Liver (tissue), 10 donors: ENCODE measurements at places on chromosomes 11 and 22. TPM values are rescaled to one million over a fixed set of nuclear protein-coding genes. Genes with fewer than 3 reads are reported as not detected.
A peak's percentile ranks its signal among the peaks of the same experiment; 100 is the strongest.

- no peaks in the 10 kb centered on the region for H3K27me3 ChIP-seq
- peak within 1 kb of the TSS; percentile 97 for H3K4me3 ChIP-seq
- peak within 1 kb of the TSS; percentile 95 for H3K27ac ChIP-seq
Measured at GRCh38 chr22:46267431-46268279, at the start of gene TTC38. Gene TTC38 (plus strand): TSS chr22:46268008. CDS start chr22:46268040, 32 bp downstream.

DNA sequence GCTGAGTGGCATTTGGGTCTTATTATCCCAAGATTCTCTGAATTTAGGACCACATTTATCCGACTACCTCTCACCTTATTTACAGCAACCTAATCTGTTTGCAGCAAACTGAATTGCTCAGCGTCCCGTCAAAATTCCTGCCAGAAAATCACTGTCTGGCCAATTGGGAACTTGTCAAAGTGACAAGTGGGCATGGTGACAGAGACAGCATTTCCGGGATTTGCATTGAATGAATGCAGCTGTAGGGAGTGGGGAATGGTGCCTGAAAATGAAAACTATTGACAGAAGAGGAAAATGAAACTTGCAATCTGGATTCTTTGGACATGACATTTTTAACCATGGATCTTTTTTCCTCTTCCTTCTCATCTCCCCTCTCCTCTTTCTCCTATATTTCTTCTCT lies 113.8 kb downstream of the NELL1 start:
- H3K36me3 ChIP-seq = no peaks in the 10 kb centered on the region
- H3K27me3 ChIP-seq = no peaks in the 10 kb centered on the region
- DNase-seq = no peak
- H3K4me3 ChIP-seq = no peak overlapping the region

DNA sequence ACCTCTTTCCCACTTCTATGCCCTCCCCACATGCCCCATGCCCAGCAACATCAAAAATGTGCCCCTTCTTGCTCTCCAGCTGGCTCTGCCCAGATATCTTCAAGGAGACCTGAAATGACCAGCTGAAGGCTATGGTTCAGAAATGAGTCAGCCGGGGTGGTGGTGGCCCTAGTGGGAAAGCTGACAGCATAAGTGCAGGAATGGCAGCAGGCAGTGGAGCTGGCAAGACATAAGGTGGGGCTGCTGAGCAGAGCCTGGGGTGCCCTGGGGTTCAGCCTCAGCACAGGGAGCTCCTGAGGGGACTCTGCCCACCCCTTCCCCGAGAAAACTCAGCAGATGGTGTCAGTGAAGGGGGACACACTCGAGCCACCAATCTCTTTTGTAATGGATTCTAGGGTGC lies 593.4 kb downstream of the BUD13 start:
- no peak overlapping the region for H3K27ac ChIP-seq
- no peaks in the 10 kb centered on the region for H3K4me1 ChIP-seq
- DNase-seq = no peak
- H3K4me3 ChIP-seq = no peak overlapping the region
- no peaks in the 10 kb centered on the region for H3K36me3 ChIP-seq

GRCh38 chr11:95989076-95989605 lies 65.2 kb upstream of the MTMR2 start:
- H3K36me3 ChIP-seq = no peaks in the 10 kb centered on the region
- no peaks in the 10 kb centered on the region for H3K4me1 ChIP-seq
- no peaks in the 10 kb centered on the region for H3K27me3 ChIP-seq
- DNase-seq = no peak
- H3K4me3 ChIP-seq = no peak overlapping the region

GRCh38 chr11:122359081-122359571 lies 243.1 kb upstream of the BLID start:
- H3K4me1 ChIP-seq = no peaks in the 10 kb centered on the region
- no peak for DNase-seq
- no peaks in the 10 kb centered on the region for H3K36me3 ChIP-seq
- H3K27me3 ChIP-seq = no peaks in the 10 kb centered on the region

GRCh38 chr11:78651923-78652842 lies 77.5 kb upstream of the NARS2 start:
- no peaks in the 10 kb centered on the region for H3K36me3 ChIP-seq
- no peaks in the 10 kb centered on the region for H3K27me3 ChIP-seq
- peak; percentile 12 for DNase-seq
- H3K27ac ChIP-seq = no peak overlapping the region
- H3K4me3 ChIP-seq = no peak overlapping the region

DNA sequence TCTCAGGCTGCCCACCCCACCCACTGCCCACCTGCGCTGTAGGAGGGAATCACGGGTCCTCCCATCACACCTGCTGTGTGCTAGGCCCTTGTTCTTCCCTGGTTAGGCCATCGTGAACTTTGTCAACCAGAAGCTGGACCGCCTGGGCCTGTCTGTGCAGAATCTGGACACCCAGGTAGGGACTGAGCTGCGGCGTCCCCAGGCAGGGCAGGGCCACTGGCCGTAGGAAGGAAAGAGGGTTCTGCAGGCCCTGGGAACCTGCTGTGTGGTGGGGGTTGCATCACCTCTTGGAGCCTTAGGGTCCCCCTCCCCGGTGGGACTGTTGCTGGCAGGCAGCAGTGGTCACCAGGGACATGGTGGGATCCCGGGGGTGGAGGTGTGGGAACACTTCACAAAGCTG lies 15.5 kb downstream of the PARVG start:
- H3K27me3 ChIP-seq = no peaks in the 10 kb centered on the region
- H3K36me3 ChIP-seq = no peaks in the 10 kb centered on the region
- no peaks in the 10 kb centered on the region for H3K4me1 ChIP-seq
- no peak for DNase-seq
- H3K27ac ChIP-seq = no peak overlapping the region

GRCh38 chr11:8360086-8360828 lies 96.6 kb upstream of the LMO1 start:
- H3K27ac ChIP-seq = no peak overlapping the region
- DNase-seq = no peak
- H3K4me1 ChIP-seq = no peaks in the 10 kb centered on the region
- H3K36me3 ChIP-seq = no peaks in the 10 kb centered on the region
- H3K4me3 ChIP-seq = no peak overlapping the region
- no peaks in the 10 kb centered on the region for H3K27me3 ChIP-seq

DNA sequence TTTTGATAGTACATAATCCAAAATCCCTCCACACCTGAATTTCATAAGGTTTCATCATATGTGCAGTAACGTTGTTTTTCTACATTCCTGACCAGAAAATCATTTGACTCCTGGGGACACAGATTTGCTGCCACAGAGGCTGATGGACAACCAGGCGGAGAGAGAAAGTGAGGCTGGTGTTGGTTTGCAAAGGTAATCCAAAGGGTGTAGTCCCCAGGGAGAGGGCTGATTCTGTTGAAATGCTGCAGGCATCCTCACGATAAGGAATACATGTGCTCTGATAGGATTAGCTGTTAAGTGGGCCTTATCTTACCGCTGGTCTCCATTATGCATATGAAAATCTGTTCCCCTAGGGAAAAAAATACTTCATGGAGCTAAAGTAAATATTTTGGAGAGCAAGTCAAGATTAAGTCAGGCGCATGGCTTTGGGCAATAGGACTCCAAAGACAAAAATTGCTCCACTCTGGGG lies 8.1 kb downstream of the APOL6 start:
- no peak for DNase-seq
- no peak overlapping the region for H3K4me3 ChIP-seq
- no peak overlapping the region for H3K27ac ChIP-seq
- peaks cover 43% of the 10 kb centered on the region for H3K36me3 ChIP-seq
- H3K27me3 ChIP-seq = no peaks in the 10 kb centered on the region

DNA sequence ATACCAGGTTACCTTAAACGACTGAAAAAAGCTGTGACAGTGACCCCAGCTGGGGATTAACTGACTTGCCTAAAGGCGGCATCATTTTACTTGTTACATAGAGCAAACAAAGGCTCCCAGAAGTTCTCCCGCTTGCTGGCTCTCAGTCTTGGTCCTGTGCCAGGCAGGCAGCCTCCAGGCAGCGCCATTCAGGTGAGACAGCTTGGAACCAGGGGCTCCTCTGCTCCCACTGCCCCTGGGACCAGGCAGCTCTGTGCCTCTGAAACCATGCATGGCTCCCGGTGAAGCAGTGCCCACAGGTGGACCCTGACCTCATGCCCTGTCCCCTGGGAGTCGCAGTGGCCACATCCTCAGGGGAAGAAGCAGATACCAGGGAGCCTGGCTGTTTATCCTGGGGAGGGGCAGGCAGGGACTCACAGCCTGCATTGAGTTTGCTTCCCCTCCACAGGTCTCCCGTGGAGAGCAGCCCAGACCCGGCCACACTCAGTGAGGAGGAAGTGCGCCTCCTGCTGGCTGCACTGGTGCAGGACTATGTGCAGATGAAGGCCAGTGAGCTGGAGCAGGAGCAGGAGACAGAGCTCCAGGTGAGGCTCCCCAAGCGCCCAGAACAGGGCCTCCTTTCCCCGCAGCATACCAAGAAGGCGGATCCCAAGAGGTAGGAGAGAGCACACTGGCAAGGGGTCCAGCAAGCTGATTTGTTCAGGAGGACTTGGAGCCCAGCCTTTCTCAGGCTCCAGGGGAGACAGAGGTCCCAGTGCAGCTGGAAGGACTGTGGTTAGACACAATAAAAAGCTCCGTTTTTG lies 15.6 kb upstream of the CYP2R1 start:
- no peak overlapping the region for H3K27ac ChIP-seq
- H3K36me3 ChIP-seq = no peaks in the 10 kb centered on the region
- peaks cover 3% of the 10 kb centered on the region for H3K4me1 ChIP-seq
- DNase-seq = peak; percentile 86
- H3K4me3 ChIP-seq = no peak overlapping the region
- no peaks in the 10 kb centered on the region for H3K27me3 ChIP-seq

- no peaks in the 10 kb centered on the region for H3K27me3 ChIP-seq
- H3K4me3 ChIP-seq = peak overlapping the region; percentile 20
- no peak for DNase-seq
- H3K27ac ChIP-seq = peak overlapping the region; percentile 49
- peaks cover 7% of the 10 kb centered on the region for H3K4me1 ChIP-seq
Measured at GRCh38 chr11:64619811-64620380, 28.9 kb downstream of the SLC22A12 start.

- no peaks in the 10 kb centered on the region for H3K27me3 ChIP-seq
- no peak for DNase-seq
- H3K36me3 ChIP-seq = no peaks in the 10 kb centered on the region
- H3K27ac ChIP-seq = no peak overlapping the region
Measured at GRCh38 chr11:27203077-27203647, 159.9 kb downstream of the CCDC34 start.

DNA sequence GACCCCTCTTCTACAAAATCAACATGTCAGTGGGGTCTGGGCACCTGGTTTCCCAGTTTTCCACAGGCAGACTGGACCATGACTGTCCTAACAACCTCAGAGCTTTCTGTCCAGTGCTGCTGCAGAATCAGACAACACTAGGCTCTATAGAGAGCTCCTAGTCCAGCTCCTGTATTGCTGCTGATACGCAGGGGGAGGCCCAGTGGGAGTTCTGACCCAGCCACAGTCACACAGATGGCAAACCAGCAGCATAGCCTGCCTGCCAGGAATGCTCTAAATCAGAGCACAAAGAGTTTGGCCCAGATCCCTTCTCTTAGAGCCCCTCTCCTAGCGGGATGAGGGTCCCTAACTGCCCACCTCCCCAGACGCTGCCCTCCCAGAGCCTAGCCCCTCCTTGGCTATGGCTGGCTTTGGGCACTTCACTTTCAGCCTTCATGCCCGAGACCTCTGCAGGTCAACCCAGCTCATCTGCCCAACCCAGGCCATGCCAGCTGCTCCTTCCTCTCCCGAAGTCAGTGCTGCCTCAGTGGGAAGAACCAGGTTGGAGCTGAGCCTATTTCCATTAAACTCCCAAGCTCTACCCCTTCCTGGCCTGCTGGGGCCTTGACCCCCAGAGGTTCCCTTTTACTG lies 15.8 kb upstream of the SLCO2B1 start:
- H3K27ac ChIP-seq = no peak overlapping the region
- no peaks in the 10 kb centered on the region for H3K27me3 ChIP-seq
- H3K36me3 ChIP-seq = no peaks in the 10 kb centered on the region
- no peaks in the 10 kb centered on the region for H3K4me1 ChIP-seq

DNA sequence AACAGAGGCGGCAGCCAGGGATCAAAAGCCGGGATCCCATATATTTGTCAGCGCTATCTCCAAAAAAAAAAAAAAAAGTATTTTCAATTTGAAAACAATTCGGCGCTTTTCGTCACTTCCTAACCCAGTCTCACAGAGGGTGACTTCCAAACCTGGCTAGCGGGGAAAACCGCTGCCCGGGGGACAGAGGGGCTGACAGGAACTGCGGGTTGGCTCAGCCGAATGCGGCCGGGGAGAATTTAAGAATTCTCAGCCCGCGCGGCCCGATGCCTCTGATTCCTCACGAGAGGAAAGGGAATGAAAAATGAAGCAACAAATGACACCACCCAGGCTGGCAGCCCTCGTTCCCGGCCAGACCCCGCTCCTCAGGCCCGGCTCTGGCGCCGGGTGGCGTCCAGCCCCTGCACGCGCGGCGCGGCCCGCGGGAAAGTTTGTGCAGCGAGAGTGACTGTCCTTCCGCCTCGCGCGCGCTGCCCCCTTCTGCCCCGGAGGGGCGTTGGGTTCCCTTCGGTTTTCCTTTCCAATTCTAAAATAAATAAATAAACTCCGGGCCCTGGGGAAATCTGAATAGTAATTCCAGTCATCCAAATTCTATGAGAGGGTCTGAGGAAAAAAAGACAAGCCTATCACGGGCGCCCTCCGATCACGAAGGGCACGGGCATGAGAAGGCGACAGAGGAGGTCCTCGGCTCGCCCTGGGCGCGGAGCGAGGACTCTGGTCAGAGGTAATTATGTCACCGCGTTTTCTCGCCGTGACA lies 4.8 kb upstream of the PAX6 start:
- H3K36me3 ChIP-seq = no peaks in the 10 kb centered on the region
- peaks cover 27% of the 10 kb centered on the region for H3K27me3 ChIP-seq
- H3K4me1 ChIP-seq = peaks cover 31% of the 10 kb centered on the region
- no peak overlapping the region for H3K27ac ChIP-seq
- no peak overlapping the region for H3K4me3 ChIP-seq

DNA sequence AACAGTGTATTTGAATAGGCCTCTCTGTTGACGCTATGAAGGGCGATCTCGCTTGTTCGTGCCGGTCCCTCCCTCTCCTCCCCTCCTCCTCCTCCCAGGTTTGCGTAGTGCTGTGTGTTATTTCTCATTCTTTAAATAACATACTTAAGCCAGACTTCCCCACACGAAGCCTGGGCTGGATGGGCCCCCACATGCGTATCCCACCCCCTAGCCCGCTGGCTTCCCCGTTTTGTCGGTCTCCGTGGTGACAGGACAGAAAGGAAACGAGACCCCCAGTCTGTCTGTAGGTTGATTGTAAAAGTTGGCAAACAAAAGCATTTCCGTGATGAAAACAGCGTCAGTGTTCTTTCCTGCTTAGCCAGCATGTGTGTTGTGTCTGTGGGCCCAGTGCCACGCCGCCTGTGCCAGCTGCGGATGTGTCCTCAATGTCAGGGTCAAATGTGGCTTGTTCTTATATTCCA lies 27.3 kb downstream of the FAM118A start:
- no peak overlapping the region for H3K4me3 ChIP-seq
- H3K36me3 ChIP-seq = peaks cover 5% of the 10 kb centered on the region
- no peaks in the 10 kb centered on the region for H3K27me3 ChIP-seq
- DNase-seq = no peak
- H3K27ac ChIP-seq = peak overlapping the region; percentile 81
- peaks cover 7% of the 10 kb centered on the region for H3K4me1 ChIP-seq

GRCh38 chr22:17890245-17890671 lies 116.0 kb upstream of the BID start:
- H3K36me3 ChIP-seq = peaks cover 5% of the 10 kb centered on the region
- peak overlapping the region; percentile 40 for H3K27ac ChIP-seq
- H3K27me3 ChIP-seq = no peaks in the 10 kb centered on the region
- H3K4me3 ChIP-seq = no peak overlapping the region

C11orf21 gene
- total RNA-seq = 0.67 TPM

PLAAT3 gene
- total RNA-seq = 18.9 TPM

L3MBTL2 gene
- total RNA-seq = 11.9 TPM

IL17REL gene
- total RNA-seq = under 0.01 TPM

C22orf15 gene
- total RNA-seq = 0.14 TPM

MPEG1 gene
- 27.2 TPM for total RNA-seq

TRIM29 gene
- total RNA-seq = 0.33 TPM
